ENCODE measurements at places on chromosomes 6 and 20. TPM values are rescaled to one million over a fixed set of nuclear protein-coding genes. Genes with fewer than 3 reads are reported as not detected.

GRCh38 chr6:149403534-149403933, 3.5 kb downstream of the SUMO4 start:
- no peaks in the 10 kb centered on the region for H3K4me1 ChIP-seq
- no peak for DNase-seq
- no peak overlapping the region for H3K4me3 ChIP-seq
- H3K36me3 ChIP-seq, result peaks cover 3% of the 10 kb centered on the region
- H3K27ac ChIP-seq, result no peak overlapping the region

DNA sequence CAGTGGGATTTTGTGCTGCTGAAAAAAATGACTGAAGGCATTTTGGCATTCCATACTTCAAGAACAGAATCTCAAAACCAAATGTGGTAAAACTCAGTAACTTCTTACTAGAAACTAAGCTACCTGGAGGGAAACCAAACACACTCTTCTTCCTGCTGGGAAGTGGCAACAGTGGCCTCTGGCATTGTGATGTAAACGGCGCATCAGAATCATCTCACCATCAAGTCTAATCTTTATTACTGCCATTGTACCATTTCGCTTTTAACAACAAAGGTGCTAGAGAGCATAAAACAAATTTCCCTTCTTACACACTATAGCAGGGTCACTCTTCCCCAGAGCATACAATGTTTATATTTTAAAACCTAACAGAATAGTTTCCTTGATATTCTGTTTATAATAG, 101.6 kb upstream of the CEP162 start:
- no peaks in the 10 kb centered on the region for H3K27me3 ChIP-seq
- H3K4me1 ChIP-seq, result no peaks in the 10 kb centered on the region
- no peak for DNase-seq

DNA sequence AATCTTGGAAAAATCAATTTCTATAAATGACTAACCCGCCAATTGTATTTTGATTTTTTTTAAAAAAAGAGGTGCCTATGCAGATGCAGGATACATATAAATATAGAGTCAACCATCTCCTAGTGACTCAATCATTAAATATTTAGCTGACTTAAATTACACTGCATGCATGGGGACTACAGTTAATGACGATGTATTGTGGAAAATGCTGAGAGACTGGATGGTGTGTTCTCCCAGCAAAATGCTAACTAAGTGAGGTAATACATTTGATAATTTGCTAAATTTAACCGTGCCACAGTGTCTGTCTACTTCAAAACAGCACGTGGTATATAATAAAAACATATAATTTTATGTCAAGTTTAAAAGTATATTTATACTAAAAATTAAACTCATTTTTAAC, 341.6 kb downstream of the PRKN start:
- no peak overlapping the region for H3K4me3 ChIP-seq
- no peak for DNase-seq
- no peaks in the 10 kb centered on the region for H3K36me3 ChIP-seq
- H3K4me1 ChIP-seq, result no peaks in the 10 kb centered on the region
- H3K27me3 ChIP-seq, result no peaks in the 10 kb centered on the region
- H3K27ac ChIP-seq, result no peak overlapping the region

GRCh38 chr6:61886608-61887259, 399.3 kb downstream of the KHDRBS2 start:
- no peaks in the 10 kb centered on the region for H3K4me1 ChIP-seq
- no peak overlapping the region for H3K27ac ChIP-seq
- no peak overlapping the region for H3K4me3 ChIP-seq
- H3K36me3 ChIP-seq, result no peaks in the 10 kb centered on the region
- DNase-seq, result no peak
- no peaks in the 10 kb centered on the region for H3K27me3 ChIP-seq

GRCh38 chr20:50182346-50182745, 8.3 kb upstream of the CEBPB start:
- DNase-seq, result no peak
- no peak overlapping the region for H3K27ac ChIP-seq
- H3K27me3 ChIP-seq, result no peaks in the 10 kb centered on the region
- H3K36me3 ChIP-seq, result no peaks in the 10 kb centered on the region
- no peak overlapping the region for H3K4me3 ChIP-seq

DNA sequence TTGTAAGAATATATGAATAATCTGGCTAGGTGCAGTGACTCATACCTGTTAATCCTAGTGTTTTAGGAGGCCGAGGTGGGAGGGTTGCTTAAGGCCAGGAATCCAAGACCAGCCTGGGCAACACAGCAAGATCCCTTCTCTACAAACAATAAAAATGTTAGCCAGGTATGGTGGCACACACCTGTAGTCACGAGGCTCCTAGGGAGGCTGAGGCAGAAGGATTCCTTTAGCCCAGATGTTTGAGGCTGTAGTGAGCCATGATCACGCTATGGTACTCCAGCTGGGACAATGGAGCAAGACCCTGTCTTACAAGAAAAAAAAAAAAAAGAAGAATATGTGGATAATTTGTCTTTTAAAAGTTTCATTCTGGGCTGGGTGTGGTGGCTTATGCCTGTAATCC, 75.4 kb downstream of the SH3BGRL2 start:
- peaks cover 2% of the 10 kb centered on the region for H3K36me3 ChIP-seq
- no peak overlapping the region for H3K27ac ChIP-seq
- no peak for DNase-seq
- H3K27me3 ChIP-seq, result no peaks in the 10 kb centered on the region

GRCh38 chr6:91082311-91082832, 495.5 kb upstream of the MAP3K7 start:
- DNase-seq, result no peak
- H3K36me3 ChIP-seq, result no peaks in the 10 kb centered on the region
- H3K4me1 ChIP-seq, result 0 out of 2 replicates have a peak, but pooled peaks cover 7% of the 10 kb centered on the region
- H3K4me3 ChIP-seq, result no peak overlapping the region
- no peak overlapping the region for H3K27ac ChIP-seq
- no peaks in the 10 kb centered on the region for H3K27me3 ChIP-seq

GRCh38 chr6:78867020-78867369, 356 bp upstream of the IRAK1BP1 start:
- no peaks in the 10 kb centered on the region for H3K36me3 ChIP-seq
- H3K27ac ChIP-seq, result peak overlapping the region; percentile 100
- DNase-seq, result no peak
- H3K4me3 ChIP-seq, result peak overlapping the region; percentile 93
- H3K27me3 ChIP-seq, result no peaks in the 10 kb centered on the region
- H3K4me1 ChIP-seq, result no peaks in the 10 kb centered on the region

GRCh38 chr6:107690643-107691061, 133.5 kb downstream of the SCML4 start:
- no peaks in the 10 kb centered on the region for H3K4me1 ChIP-seq
- no peaks in the 10 kb centered on the region for H3K36me3 ChIP-seq
- no peak overlapping the region for H3K27ac ChIP-seq
- H3K27me3 ChIP-seq, result no peaks in the 10 kb centered on the region
- DNase-seq, result no peak

The AGER gene
- 10.3 TPM for total RNA-seq

The CLPSL2 gene
- 2.0 TPM for total RNA-seq

The ALDH5A1 gene
- 42.4 TPM for total RNA-seq

The NRN1 gene
- total RNA-seq, result not detected
